ENCODE measurements at places on chromosomes 3 and 15.
A peak's percentile ranks its signal among the peaks of the same experiment; 100 is the strongest.

GRCh38 chr3:25235466-25235865 lies 192.6 kb upstream of the RARB start:
- no peak for DNase-seq

DNA sequence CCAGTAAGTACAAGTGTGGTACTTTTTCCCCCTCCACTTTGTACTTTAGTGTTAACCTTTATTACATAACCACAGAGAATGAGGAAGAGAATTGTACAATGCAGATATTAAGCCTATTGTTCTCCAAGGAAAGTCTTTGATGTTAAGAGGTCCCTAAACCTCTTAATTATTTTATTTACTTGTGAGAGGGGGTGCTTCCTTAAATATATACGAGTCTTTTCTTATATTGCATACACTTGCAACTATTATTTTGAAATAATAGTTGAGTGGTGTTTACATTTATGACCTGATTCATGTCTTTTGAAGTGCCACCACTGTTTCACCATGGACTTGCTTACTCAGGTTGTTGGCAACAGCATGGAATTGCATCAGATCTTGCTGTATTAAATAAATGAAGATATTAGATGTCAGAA lies 10.1 kb downstream of the USP3 start:
- no peak for DNase-seq

- DNase-seq = no peak
These were observed 7.2 kb downstream of the CCDC80 start for GRCh38 chr3:112633757-112634156.

DNA sequence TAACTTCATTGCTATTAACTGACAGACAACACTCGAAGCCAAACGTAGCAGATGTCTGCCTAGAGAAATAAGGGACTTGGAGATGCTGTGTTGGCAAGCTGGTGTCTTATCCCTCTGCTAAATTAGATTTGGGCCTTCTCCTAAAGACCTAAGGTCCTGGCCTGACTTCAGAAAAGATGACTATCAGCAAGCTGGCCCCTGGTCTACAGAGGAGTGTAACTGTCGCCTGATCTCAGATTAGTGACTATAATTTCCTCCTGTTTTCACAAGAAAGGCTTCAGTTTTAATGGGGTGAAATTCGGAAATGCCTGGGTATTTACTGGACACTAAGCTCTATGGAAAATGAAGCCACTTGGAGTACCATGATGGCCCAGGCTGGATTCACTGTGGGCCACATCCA lies 53.1 kb upstream of the SLC7A14 start:
- DNase-seq = no peak

- DNase-seq = no peak
These were observed 80.1 kb downstream of the RSL24D1 start for GRCh38 chr15:55116636-55117035.

DNA sequence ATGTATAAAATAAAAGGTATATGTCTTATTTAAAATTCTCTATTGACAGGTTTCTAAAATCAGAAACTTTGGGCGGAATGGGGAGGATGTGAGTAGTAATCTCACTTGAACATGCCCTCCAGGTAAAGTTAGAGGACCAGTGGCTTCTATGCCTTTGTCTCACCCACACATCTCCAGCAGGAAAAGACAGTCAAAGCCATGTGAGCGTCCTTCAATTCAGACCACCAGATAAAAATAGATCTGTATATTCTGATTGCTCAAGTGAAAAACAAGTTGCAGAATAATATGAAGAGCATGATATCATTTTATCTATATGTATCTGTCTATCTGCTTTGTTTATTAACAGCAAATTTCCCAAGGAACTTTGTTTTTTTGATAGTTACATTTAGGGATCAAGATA lies 152.2 kb downstream of the TMCO5A start:
- DNase-seq = no peak

GRCh38 chr3:68631850-68632545 lies 300.3 kb downstream of the TAFA4 start:
- no peak for DNase-seq

DNA sequence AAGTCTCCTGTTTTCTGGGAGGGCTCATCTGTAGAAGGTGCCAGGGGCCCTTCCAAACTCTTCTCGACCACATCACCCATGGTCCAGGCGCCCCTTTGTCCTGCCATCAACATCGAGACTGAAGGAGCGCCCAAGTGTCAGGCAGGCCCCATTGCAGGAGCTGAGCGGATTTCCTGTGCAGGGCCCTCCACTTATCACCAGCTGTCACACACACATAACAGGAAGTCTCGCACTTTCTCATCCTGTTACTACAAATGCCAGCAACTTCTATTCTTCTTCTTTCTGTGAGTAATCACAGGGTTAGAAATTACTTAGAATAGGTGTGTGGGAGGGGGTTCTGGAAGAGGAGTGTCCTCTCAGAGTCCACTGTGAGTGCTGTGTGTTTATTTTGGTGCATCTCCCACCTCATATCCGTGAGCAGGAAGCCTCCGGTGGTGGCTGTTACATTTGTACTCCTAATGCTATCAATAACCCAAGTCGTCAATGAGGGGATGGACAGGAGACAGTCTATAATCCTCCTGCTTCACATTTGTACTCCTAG lies at the start of gene KLHL6:
TSS of gene KLHL6 (minus strand) at position 166 of the 541 bp plus-strand sequence. CDS start at position 113, 53 bp downstream.
- DNase-seq = no peak

- no peak for DNase-seq
These were observed 42.7 kb upstream of the IL12A start for GRCh38 chr3:159945930-159946329.

DNA sequence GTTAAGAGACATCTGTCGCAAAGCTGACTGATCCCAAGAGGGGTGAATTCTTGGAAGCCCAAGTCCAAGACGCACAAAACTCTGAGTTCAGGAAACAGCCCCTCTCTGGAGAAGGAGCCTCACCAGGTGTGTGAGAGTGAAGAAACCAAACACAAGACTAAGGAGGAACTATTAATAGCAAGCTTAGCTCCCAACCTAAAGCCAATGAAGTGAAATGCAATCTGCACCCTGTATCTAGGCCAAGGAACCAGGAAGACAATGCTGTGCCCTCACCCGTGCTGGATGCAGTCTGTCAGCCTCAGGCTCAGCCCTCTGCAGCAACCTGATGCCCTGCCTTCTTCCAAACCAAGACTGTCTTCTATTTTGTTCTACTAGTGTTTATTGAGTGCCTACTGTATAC lies 22.5 kb upstream of the THBS1 start:
- no peak for DNase-seq

DNA sequence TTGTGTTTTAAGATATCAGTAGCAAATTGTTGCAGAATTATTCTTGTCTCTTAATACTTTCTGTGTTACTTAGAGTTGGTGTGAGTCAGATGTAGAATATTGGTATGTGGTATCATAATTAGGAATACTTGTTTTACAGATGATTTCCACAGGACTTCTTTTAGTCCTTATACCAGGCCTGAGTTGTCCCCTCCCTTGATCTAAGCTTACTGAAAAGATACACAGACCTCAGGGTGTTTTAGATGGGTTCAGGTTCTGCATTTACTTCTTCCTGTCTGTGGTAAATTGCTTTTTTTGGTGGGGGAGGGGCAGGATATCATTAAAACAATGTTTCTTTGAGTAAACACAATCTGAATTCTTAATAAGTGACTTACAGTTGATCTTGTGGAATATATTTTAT lies 14.2 kb downstream of the DZIP3 start:
- no peak for DNase-seq

- DNase-seq = no peak
These were observed 58.6 kb upstream of the TPM1 start for GRCh38 chr15:62983956-62984355.

- no peak for DNase-seq
These were observed 26.3 kb downstream of the GABRR3 start for GRCh38 chr3:98008855-98009254.

- DNase-seq = peak; percentile 10
These were observed 337.2 kb upstream of the DNAJC19 start for GRCh38 chr3:181326637-181327223.

GRCh38 chr15:95990833-95991232 lies 339.7 kb upstream of the NR2F2 start:
- no peak for DNase-seq

GRCh38 chr3:127420829-127421228 lies 133.0 kb upstream of the PRR20G start:
- no peak for DNase-seq

- peak; percentile 45 for DNase-seq
These were observed 104.2 kb upstream of the RAD18 start for GRCh38 chr3:9067352-9067975.

DNA sequence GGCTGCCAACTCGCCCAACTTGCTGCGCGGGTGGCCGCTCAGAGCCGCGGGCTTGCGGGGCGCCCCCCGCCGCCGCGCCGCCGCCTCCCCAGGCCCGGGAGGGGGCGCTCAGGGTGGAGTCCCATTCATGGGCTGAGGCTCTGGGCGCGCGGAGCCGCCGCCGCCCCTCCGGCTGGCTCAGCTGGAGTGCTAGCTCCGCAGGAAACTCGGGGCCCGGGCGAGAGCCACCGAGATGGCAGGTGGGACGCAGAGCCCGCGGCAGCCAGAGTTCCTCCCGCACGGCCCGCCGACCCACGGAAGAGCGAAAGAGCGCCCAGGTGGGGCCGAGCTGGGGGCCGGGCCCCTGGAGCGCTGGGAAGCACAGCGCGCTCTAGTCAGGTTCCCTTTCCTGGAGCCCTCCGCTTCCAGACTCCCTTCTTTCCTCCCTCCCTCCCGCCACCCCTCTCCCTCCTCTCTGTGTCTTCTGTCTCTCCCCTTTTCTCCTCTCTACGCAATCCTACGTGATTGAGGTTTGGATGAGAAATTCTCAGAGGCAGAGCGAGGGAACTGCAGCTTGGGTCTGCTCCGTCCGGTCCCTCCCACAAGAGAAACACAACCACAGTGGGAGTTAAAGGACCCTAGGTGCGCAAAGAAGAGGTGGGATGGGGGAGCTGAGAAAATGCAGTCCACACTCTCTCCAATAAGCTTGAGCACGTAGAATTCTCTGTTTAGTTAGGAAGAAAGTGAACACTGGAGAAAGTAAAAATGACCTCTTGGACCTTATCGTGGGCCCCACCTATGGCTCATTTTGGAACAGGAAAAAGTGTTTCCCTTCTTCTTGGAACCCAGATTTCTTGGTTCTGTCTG lies 317.3 kb downstream of the FGF12 start:
- peak; percentile 52 for DNase-seq

- DNase-seq = no peak
These were observed 608.1 kb downstream of the SQOR start for GRCh38 chr15:46242935-46243334.

- DNase-seq = no peak
These were observed 71.9 kb upstream of the FEZF2 start for GRCh38 chr3:62445275-62445674.

- DNase-seq = peak; percentile 56
These were observed 6.5 kb upstream of the DNASE1L3 start for GRCh38 chr3:58217209-58217811.

DNA sequence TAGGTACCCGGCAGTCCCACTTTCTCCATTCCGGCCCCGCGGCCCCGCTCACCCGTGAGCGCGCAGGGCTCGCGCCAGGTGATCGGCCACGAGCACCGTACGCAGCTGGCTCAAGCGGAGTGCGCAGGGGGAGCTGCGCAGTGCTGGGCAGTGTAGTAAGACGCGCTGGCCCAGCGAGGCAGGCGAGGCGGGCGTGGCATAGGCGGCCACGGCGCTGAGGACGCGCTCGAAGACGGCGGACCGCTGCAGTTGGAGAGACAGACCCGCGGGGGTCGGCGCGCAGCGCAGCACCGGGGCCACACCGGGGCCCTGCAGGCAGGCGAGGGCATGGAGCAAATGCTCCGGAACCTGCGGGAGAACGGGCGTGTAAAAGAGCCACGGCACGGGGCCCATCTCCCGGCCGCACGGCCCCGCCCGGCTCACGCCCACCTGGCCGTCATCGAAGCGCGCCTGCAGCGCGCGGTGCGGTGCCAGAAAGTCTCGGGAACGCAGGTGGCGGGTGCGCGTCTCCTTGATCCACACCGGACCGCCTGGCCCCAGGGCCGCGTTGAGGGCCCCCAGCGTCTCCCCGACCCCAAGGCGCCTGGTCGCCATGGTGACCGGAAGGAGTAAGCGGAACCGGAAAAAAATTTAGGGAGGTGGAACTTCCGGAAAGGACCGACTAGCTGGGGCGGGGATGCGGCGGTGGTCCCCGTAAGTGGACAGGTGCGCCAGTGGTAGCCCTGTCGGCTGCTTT lies at the start of gene DALRD3:
TSS of gene DALRD3 (minus strand) at position 610 of the 736 bp plus-strand sequence. CDS start at position 594, 16 bp downstream.
- DNase-seq = peak; percentile 70

- DNase-seq = no peak
These were observed 529.6 kb downstream of the SHQ1 start for GRCh38 chr3:72318504-72319193.

GRCh38 chr3:85502148-85502875 lies 543.5 kb downstream of the CADM2 start:
- DNase-seq = no peak

- no peak for DNase-seq
These were observed 119.3 kb downstream of the P3H2 start for GRCh38 chr3:190001426-190001825.

GRCh38 chr3:188664795-188665194 lies 507.0 kb upstream of the TPRG1 start:
- DNase-seq = no peak

DNA sequence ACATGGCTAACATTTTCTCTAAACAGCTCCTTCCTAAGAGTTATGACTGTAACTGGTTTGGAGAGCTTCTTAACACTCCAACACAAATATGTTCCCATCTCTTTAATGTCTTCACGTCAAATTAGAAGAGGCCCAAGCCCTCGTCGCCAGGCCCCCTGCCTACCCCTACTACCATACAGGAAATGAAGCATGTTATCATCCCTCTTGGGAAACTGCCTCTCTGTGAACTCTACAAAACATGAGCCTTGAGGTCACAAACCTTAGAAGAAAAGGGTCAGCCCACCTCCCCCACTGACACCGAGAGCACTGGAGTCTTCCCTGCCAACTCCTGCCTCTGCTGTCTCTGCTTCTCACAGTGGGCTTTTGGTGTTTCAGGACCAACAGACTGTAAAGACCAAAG lies 243.1 kb upstream of the STT3B start:
- DNase-seq = peak; percentile 31

- DNase-seq = no peak
These were observed 52.5 kb upstream of the RPL32 start for GRCh38 chr3:12893852-12894251.

DNA sequence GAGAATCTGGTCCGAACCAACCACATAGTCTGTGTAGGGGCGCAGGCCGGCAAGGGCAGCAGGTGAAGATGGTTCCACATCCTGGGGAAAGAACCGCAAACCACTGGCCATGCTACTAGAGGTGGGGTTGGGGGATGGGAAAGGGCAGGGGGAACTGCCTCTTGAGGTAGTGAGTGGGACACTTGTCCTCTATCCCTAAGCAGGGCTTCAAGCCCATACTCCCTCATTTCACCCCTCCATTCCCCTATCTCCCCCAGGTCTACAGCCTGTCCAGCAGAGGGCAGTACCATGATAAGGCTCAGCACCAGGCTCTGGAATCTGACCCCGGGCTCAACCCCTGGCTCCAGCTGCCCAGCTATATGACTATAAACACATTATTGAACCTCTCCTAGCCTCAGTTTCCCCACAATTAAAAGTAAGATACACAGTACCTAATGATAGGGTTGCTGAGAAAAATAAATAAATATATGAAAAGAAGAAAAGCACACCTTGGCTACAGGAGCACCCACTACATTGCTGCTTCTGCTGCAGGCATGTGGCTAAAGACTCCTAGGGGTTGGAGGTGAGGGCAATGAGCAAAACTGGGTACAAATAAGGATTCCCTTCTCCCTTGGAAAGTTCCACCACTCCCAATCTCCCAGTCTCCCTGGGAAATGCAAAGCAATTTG lies 6.3 kb downstream of the GORASP1 start:
- DNase-seq = peak; percentile 38

- DNase-seq = peak; percentile 79
These were observed 71.0 kb downstream of the ADAMTS7 start for GRCh38 chr15:78739996-78740903.

GRCh38 chr3:113745756-113746547 lies at the start of gene NAA50:
Gene NAA50, minus strand, starts transcription at chr3:113746249. Its CDS starts 300 bp downstream, at chr3:113745949.
- DNase-seq = peak; percentile 94

- DNase-seq = no peak
These were observed 19.9 kb downstream of the TTC21A start for GRCh38 chr3:39127269-39127907.
